8988T (cell line): ENCODE measurements at places on chromosomes 3 and 15.

GRCh38 chr3:178342111-178342510 lies 194.1 kb upstream of the KCNMB2 start:
- no peak for DNase-seq

GRCh38 chr3:125115640-125116039 lies 59.8 kb upstream of the HEG1 start:
- no peak for DNase-seq

DNA sequence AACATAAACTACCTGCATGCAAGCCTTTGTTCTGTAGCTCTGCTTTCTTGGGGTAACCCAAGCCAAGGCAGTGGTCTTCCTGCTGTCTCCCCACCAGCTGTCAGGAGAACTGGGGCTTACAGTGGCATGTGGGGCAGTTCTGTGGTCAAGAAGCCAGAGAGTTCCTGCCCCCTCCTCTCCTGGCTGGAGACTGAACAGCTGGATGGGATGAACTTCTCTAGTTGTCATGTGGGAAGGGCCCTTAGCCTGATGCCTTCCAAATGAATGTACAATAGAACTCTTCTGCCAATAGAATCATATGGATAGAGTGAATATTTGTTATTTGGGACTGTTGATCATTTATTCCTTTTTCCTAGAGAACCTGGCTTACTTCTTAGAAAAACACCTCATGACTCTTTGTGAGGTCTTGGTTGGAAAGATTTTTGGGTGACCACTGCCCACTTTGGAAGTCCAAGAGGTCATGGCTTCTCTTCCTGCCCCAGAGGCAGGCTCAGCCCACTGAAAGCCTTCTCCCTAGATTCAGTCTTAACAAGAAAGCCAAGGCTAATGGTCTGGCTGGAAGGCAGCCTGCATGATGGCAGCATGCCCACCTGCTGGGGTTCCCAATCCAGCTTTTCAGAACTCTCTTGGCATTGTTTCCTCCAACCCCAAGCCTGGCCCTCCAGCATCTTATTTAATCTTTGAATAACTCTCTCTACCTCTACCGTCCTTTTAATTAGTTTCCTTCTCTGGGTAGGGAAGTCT lies 462.9 kb upstream of the PROK2 start:
- no peak for DNase-seq

- no peak for DNase-seq
Observed at GRCh38 chr3:39407259-39407629, 724 bp downstream of the RPSA start.

GRCh38 chr3:131526801-131527347 lies 24.1 kb upstream of the MRPL3 start:
- no peak for DNase-seq

DNA sequence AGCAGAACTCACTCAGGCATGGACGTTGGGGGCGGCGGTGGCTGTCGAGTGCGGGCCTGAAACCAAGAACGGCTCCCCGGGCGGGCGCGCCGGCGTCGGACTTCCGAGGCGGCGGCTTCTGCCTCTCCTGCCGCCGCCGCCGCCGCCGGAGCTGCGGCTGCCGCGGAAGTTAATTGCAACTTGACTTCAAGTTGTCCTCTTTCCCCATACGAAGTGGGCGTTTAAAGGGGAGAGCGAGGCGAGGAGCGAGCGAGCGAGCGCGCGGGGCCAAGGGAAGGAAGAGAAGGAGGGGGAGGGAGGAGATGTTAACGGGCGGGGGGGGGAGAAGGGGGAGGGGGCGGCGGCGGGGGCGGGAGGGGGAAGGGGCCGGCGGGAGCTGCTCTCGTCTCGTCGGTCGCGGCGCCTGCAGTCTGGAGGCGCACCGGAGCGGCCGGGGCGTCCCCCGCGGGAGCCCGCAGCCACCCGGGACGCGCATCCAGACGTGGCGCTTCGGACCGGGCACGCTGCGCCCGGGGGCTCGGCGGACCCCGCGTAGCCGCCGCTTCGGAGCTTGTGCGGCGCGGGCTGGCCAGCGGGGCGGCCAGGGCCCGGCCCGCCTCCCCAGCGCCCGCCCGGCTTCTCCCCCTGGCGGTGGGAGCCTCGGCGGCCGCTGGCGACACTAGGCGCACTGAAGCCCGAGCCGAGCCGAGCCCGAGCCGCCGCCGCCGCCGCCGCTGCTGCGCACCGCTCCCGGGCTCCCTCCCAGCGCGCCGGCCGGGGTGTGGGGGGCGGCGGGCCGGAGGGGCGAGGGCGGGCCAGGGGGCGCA lies 19.7 kb upstream of the SATB1 start:
- no peak for DNase-seq

GRCh38 chr3:18513091-18513490 lies 88.0 kb upstream of the SATB1 start:
- DNase-seq, result no peak

DNA sequence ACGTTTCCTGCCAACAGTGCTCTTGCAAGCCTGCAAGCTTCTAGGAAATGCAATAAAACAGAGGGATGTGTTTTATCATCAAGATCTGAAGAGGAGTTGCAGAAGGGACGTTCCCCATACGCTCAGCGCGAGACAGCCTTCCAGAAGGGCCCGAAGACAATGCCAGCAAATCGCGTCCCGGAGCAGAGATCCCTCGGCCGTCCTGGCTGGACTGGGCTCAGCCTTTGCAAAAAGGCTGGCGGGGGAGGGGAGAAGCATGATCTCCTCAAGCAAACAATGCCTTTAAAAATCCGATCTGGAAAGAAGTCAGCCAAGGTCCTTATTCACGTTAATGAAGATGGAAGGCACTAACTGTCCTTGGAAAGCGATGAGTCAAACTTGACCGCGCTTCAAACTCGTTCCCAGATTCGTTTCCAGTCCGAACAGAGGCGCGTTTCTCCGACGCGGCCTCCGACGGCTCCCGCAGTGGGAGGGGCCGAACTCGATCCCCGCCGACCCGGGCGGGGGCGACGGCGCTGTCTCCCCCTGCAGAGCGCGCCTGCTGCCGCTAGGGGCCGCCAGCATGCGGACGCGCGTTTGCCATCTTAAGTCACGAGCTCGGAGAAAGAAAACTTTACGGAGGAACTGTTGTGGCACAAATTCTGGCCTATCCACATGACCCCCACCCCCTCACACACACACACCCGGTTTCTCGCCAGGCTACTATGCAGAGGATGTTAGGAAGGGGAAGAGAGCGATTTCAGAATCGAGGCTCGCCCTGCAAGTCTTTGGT lies 5.5 kb downstream of the BCL6 start:
- peak; percentile 81 for DNase-seq

- no peak for DNase-seq
Observed at GRCh38 chr3:125289429-125289981, 77.0 kb upstream of the SLC12A8 start.

- no peak for DNase-seq
Observed at GRCh38 chr15:63146684-63147083, 10.6 kb downstream of the RPS27L start.

DNA sequence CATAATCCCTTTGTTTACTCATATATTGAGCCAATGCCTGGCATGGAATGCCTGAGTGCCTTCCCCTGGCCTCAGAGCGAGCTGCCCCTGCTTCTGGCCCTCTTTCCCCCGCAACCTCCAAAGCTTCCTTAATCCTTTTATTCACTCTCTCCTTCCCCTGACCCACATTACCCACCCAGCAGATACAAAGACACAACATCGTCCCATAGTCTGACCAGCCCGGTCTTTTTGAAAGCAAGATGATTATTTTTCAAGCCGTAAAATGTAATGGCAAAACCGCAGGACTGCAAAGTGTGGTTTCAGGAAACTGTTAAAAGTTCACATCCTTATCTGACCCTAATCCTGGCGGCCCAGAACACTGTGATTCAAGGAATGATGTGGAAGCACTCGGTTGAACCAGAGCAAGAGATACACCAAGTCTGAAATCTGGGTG lies 78.4 kb upstream of the LRTM1 start:
- no peak for DNase-seq

DNA sequence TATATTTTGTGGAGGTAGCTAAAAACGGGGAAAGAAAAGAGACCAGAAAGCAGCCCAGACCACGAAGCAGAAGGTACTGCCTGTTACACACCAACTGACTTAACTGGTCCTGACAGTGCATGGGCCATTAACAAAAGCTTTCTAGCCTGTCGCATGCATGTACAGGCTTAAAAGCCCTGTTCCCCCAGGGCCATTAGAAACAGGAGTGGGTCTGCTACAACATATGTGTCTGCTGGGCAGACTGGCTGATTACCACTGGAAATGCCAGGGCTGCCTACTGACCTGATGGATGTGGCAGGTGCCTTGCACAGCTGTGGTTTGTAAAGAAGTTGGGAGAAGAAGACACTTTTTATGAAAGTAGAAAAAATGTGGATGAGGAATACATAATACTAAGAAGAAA lies 137.4 kb downstream of the GAP43 start:
- no peak for DNase-seq

- no peak for DNase-seq
Observed at GRCh38 chr3:190265796-190266195, 56.5 kb downstream of the CLDN1 start.

- no peak for DNase-seq
Observed at GRCh38 chr15:69422336-69422895, 8.3 kb downstream of the KIF23 start.
